Brain (organoid and tissue), 16 donors: ENCODE measurements at places on chromosomes 7 and 10. TPM values are rescaled to one million over a fixed set of nuclear protein-coding genes. Genes with fewer than 3 reads are reported as not detected.

Gene TMEM273
- polyA plus RNA-seq: 7.4 TPM

Gene CRYGN
- polyA plus RNA-seq: 0.70 TPM

Gene RNF133
- polyA plus RNA-seq: not detected

Gene ARHGEF35
- polyA plus RNA-seq: 0.22 TPM

Gene KLF14
- polyA plus RNA-seq: 0.83 TPM

Gene ADCK2
- polyA plus RNA-seq: 45.7 TPM

Gene DGKI
- polyA plus RNA-seq: 2.5 TPM

Gene PI4K2A
- polyA plus RNA-seq: 23.3 TPM

Gene ZNF277
- 10.3 TPM for polyA plus RNA-seq

Gene TAS2R3
- polyA plus RNA-seq: not detected

Gene OR2A1
- polyA plus RNA-seq: not detected

Gene SNX13
- polyA plus RNA-seq: 5.4 TPM

Gene TIMM23
- polyA plus RNA-seq: 70.9 TPM

Gene SPDYE11
- polyA plus RNA-seq: not detected

Gene HNRNPF
- 227 TPM for polyA plus RNA-seq

Gene CALU
- 41.6 TPM for polyA plus RNA-seq

Gene STYXL1
- polyA plus RNA-seq: 50.7 TPM

Gene ZNF438
- polyA plus RNA-seq: 6.9 TPM

Gene TWIST1
- polyA plus RNA-seq: 0.19 TPM

Gene LIPF
- not detected for polyA plus RNA-seq

Gene ZNF786
- polyA plus RNA-seq: 4.0 TPM

Gene FOXP2
- polyA plus RNA-seq: 0.29 TPM

Gene NRBF2
- polyA plus RNA-seq: 7.1 TPM

Gene AKR1D1
- not detected for polyA plus RNA-seq

Gene RAB11FIP2
- polyA plus RNA-seq: 3.5 TPM

Gene PLAC9
- polyA plus RNA-seq: 6.4 TPM

Gene NANOS1
- polyA plus RNA-seq: 2.8 TPM

Gene BAIAP2L1
- 19.4 TPM for polyA plus RNA-seq

Gene SPDYE18
- polyA plus RNA-seq: not detected

Gene CHST15
- 6.0 TPM for polyA plus RNA-seq

Gene CHRM2
- 0.36 TPM for polyA plus RNA-seq

Gene HKDC1
- polyA plus RNA-seq: 0.08 TPM

Gene MARVELD1
- polyA plus RNA-seq: 5.8 TPM
